ENCODE measurements at places on chromosomes 6 and 20.

DNA sequence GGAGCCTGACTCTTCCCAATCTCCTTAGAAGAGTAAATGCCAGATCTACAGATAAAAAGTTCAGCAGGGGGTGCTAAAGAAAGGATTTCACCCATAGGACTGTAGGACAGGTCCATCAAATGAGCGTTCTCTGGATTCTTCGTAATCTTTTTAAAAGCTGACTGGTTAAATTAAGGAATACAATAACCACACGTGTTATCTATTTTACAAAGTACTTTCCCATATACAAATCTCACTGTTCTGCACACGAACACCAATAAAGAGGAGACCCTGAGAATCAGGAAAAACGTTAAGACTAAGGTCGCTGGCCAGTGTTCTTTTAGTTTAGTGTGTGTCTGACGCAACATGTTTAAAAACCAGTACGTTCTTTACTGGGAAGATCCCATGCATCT lies 542 bp downstream of the TUBE1 start:
- no peak for DNase-seq

DNA sequence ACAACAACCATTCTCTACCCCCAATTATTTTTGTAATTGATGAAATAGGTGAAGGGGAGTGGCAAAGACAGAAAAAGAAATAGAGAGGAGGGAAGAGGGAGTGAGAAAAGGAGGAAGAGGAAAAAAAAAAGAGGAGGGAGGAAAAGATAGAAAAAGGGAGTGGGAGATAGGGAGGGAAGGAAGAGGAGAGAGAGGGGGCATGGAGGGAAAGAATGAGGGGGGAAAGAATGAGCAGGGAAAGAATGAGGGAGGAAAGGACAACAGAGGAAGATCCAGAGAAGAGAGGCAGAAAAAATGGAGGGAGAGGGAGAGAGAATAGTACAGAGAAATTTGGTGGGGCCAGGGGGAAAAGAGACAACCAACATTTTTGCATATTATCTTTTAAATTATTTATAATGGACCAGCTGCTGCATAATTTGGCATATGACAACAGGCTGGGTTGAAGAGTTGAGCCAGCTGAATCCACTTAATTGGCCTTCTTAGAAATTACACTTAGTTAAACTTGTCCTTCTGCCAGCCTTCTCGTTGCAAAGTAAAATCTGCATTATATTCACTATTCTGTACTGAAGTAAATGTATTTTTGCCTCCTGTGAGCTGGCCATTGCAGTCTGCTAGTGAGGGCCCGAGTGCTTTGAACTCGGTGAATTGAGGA lies 101.0 kb downstream of the ARHGAP18 start:
- no peak for DNase-seq

DNA sequence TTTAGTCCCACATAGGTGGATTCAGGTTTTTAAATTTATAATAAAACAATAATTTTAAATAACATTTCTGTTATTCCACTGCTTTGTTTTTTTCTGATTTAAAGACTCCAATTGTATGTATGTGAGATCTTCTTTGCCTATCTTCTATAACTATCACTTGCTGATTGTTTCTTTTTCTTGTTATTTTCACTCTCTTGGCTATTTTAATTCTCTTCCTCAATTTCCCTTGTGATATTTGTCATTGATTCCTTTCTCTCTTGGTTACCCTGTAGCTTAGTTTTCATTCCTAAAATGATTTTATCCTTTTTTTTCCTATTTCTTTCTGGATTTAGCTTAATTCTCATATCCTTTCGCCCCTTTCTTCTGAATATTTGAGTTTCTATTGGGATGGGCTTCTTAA lies 227.3 kb upstream of the TENT5A start:
- DNase-seq: no peak

DNA sequence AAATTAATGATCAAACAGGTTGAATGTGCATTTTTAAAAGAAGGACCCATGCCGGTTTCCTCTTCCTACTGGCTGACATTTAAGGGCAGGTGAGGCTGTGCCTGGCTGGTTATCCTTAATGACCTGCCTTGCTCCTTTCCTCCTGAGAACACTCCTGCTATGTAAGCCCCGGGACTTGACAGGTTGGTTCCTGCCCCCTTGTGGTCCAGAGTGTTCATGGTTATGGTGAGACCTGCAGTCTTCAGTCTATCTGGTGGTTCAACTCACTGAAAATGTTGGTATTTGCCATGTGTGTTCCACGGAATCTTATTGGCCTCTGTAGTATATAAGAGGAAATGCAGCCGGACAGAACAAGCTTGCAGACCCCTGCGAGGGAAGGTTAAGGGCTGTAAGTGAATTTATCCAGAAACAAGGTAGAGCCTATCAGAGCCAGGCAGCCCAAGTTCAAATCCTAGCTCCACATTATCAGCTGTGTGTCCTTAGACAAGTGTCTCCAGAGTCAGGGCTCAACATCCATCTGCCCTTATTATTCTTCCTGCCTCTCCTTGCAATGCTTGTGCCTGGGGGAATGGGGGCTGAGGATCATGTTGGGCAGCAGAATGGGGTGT lies 5.2 kb upstream of the BPIFA3 start:
- DNase-seq: no peak

DNA sequence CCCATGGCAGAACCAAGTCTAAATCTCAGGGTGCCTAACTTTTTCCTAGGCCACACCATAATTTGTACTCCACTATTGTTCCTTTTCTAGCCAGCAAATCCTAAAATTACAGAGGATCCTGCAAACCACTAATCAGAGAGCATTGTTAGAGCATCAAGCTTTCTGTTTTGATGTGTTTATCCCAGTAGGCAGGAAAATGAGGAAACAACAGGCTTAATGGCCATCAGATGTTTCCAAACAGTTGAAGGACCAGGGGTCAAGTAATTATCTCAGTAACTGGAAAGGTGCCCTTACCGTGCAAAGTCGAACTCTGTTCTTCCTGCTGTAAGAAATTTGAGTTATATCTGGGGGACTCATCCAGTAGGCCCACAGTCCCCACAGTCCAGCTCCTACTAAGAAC lies 58.7 kb downstream of the RALY start:
- no peak for DNase-seq

GRCh38 chr20:6660441-6660840 lies 107.0 kb upstream of the BMP2 start:
- DNase-seq: no peak

- DNase-seq: no peak
Observed at GRCh38 chr6:166166314-166167257, 1.1 kb downstream of the TBXT start.

DNA sequence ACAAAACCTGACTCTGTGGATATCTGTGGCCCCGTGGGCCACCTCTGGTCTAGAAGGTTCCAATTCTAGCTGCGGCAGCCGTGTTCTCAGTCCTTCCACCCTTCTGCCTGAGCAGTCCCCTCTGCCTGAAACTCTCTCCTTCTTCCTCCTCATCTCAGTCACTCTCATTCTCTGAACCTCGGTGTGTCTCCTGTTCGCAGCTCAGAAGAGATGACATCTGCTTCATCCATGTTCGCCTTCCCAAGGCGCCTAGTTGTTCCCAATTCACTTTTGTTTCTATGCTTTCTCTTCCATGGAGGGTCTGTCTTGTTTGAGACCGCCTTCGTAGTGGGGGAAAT lies 95.5 kb downstream of the CEBPB start:
- no peak for DNase-seq

DNA sequence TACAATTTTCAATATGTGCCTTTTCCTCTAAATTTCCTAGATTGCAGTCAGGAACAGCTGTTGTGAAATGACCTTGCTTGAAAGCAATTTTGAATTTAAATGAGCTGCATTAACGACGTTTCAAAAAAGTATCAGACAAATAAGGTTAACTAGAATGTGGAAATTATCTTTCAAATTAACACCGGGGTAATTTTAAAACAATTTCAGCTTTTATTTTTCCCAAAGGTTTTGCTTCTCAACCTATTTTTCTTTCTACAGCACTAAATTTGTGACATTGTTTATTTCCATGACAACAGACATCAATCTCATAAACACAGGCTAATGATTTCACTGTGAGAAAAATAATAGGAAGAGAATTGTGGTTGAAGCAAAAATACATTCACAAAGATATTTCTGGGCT lies 38.5 kb downstream of the COL12A1 start:
- no peak for DNase-seq

GRCh38 chr6:101117393-101118135 lies 236.4 kb upstream of the ASCC3 start:
- DNase-seq: no peak

- no peak for DNase-seq
Observed at GRCh38 chr20:50850721-50851286, 55.9 kb downstream of the BCAS4 start.
